ENCODE measurements at places on chromosomes 5 and 9.

GRCh38 chr5:91110686-91111085, 272.4 kb downstream of the ARRDC3 start:
- DNase-seq = no peak

GRCh38 chr5:36078430-36078829, 11.7 kb upstream of the UGT3A2 start:
- no peak for DNase-seq

DNA sequence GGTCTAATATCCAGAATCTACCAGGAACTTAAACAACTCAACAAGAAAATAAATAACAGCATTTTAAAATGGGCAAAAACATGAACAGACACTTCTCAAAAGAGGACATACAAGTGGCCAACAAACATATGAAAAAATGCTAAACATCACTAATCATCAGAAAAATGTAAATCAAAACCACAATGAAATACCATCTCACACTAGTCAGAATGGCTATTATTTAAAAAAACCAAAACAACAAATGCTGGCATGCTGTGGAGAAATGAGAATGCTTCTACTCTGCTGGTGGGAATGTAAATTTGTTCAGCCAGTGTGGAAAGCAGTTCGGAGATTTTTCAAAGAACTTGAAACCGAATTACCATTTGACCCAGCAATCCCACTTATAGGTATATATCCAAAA, 63.1 kb downstream of the ADAMTS6 start:
- DNase-seq = peak; percentile 13

- no peak for DNase-seq
Observed at GRCh38 chr5:175837171-175837699, 34.1 kb upstream of the CPLX2 start.

DNA sequence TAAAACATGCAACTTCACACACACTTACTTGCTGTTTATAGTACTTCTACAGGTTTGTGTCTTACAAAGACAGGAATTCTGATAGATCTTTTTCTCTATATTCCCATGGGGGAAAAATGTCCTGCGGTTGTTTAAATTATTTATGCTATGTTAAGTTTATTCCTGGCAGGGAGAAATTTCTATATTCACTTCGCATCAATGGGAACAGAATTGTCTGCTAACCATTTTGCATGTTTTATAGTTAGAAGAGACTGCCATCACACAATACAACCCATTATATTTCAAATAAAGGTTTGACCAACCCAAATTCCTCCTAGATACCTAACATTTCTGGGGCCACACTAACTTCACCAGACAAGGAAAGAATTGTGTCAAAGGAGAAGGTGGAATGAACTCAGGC, 110.0 kb upstream of the PRR16 start:
- no peak for DNase-seq

DNA sequence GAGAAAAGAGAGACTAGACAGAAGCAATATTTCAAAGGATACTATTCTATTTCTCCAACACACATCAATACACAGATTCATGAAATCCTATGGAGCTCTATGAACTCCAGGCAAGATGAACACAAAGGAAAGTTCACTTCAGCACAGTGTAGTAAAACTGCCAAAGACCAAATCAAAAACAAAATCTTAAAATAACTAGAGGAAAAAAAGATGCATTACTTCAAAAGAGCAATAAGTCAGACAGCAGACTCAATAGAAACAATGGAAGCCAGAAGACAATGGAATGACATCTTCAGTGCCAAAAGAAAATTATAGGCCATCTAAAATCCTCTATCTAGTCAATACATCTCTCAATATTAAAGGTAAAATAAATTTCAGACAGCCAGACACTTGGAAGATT, 205.3 kb upstream of the TBC1D2 start:
- DNase-seq = no peak

GRCh38 chr9:128161215-128161902, 1.3 kb downstream of the BBLN start:
- DNase-seq = no peak

Measured in astrocyte of the cerebellum (primary cell).